ENCODE measurements at places on chromosomes 2 and 18. TPM values are rescaled to one million over a fixed set of nuclear protein-coding genes. Genes with fewer than 3 reads are reported as not detected.

- no peak for DNase-seq
Observed at GRCh38 chr2:78782196-78782595, 243.3 kb upstream of the REG3G start.

- DNase-seq = peak; percentile 55
Observed at GRCh38 chr2:91477731-91478672, 2786.5 kb downstream of the RPIA start.

- DNase-seq = no peak
Observed at GRCh38 chr18:47585136-47585535, 333.7 kb upstream of the SKOR2 start.

DNA sequence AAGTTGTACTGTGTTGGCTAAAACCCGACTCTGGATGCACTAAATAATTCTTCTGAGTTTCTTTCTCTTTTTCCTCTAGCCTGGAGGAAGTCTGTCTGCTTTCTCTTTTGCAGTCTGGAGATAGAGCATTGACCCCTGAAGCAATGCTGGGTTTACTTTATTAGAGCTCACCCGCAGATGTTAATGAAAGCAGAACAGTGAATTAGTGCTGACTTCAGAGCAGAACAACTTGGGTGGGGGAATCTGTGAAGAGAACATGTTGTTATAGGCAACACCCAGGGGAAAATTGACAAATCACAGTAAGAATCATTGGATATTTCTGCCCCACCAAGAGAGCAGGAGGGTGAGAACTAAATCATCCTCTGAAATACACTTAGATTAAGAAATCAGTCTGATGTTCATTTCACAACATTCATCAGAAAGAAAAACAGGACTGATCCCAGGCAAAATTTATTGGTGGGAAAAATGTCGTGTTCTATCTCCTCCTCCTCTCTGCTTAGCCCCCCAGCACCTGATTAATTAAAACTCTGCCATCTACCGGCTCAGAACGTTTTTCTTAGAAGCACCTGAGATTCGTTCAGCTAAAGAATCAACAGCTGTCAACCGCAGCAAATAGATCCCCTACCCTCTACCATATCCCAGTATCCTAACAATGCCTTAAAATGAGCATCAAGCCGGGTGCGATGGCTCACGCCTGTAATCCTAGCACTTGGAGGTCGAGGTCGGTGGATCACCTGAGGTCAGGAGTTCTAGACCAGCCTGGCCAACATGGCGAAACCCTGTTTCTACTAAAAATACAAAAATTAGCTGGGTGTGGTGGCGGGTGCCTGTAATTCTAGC lies 165.1 kb downstream of the FMNL2 start:
- no peak for DNase-seq

DNA sequence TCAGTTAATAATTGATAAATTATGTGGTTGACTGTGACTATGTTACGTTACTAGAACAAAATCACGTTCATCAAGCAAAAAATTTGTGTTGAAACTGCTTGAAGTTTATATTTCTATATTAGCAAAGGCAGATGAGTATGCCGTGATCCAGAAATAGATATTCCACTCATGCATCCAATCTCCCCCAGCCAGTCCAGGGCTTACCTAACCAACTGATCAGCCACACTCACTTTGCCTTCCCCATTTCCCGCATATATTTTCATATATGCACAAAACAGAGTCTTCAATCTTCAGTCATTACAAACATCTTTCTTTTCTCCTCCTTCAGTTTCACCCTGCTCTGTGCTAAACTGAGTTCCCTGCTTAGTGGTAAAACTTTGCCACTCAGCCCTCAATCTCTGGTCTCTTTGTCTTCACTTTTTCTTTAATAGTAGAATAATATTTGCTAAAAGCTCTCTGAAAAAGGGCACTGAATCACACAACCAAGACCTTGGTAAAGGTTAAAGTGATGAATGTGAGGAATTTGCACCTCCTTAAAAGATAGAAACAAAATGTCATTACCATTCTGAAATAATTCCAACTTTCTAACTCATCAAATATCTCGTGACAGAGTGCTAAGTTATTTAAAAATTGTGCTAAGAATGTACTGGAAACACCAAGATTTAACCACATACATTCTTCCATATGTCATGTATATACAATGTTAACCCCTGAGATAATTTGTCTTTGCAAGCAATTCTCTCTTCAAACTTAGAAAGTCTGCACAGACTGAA lies 893.2 kb upstream of the CRIM1 start:
- no peak for DNase-seq

Gene NPAS2
- total RNA-seq = 40.9 TPM

Gene UGT1A4
- total RNA-seq = not detected
